ENCODE measurements at places on chromosomes 6 and 20.

DNA sequence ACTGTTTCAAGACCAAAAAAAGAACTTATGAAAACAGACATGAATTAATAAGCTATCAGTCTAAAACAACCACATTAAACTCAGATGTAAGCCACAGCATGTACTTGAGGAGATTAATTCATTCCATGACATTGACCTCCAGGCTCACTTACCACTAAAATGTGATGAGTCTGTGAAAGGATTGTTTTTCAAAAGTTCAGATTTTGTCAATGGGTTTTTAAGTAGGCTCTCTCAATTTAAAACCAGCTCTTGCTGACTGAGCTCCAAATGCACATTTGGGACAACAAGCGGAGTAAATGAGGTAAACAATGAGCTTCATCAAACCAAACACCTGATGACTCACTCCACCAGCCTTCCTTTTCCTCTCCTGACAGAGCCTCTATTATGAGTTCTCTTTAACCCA lies 197.0 kb downstream of the SIM1 start:
- no peaks in the 10 kb centered on the region for H3K36me3 ChIP-seq
- no peaks in the 10 kb centered on the region for H3K27me3 ChIP-seq
- DNase-seq, result no peak
- H3K4me3 ChIP-seq, result no peak overlapping the region
- 0 out of 2 replicates have a peak overlapping the region, but pooled peaks have one; percentile 9 for H3K27ac ChIP-seq

- no peak for DNase-seq
- peak overlapping the region; percentile 90 for H3K4me3 ChIP-seq
- H3K4me1 ChIP-seq, result peaks cover 63% of the 10 kb centered on the region
Observed at GRCh38 chr6:41548098-41548840, 2.1 kb downstream of the FOXP4 start.

- no peaks in the 10 kb centered on the region for H3K27me3 ChIP-seq
- no peak for DNase-seq
- H3K27ac ChIP-seq, result no peak overlapping the region
- H3K4me1 ChIP-seq, result peaks cover 35% of the 10 kb centered on the region
Observed at GRCh38 chr20:38873050-38873581, 53.1 kb upstream of the FAM83D start.

- H3K36me3 ChIP-seq, result no peaks in the 10 kb centered on the region
- DNase-seq, result no peak
- H3K4me3 ChIP-seq, result no peak overlapping the region
- no peaks in the 10 kb centered on the region for H3K4me1 ChIP-seq
- no peaks in the 10 kb centered on the region for H3K27me3 ChIP-seq
- H3K27ac ChIP-seq, result no peak overlapping the region
Observed at GRCh38 chr6:41976794-41977484, 35.3 kb upstream of the CCND3 start.

DNA sequence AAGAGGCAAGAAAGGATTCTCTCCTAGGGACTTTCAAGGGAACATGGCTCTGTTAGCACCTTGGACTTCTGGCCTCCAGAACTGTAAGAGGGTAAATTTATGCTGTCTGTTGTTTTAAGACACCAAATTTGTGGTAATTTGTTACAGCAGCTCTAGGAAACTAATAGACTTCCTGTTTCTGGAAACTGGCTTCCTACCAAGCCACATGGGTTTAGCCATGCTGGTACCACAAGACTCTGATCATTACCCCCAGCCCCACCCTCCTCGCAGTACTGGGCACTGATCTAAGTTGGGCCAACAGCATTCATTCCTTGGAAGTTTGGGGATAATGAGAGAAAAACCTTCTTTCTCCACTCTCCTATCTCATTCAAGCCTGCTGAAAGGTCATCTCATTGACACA lies 109.5 kb upstream of the SMLR1 start:
- no peak overlapping the region for H3K27ac ChIP-seq
- H3K4me3 ChIP-seq, result no peak overlapping the region
- peaks cover 28% of the 10 kb centered on the region for H3K4me1 ChIP-seq
- peaks cover 3% of the 10 kb centered on the region for H3K27me3 ChIP-seq

- H3K27ac ChIP-seq, result 0 out of 2 replicates have a peak overlapping the region, but pooled peaks have one; percentile 20
- no peak overlapping the region for H3K4me3 ChIP-seq
- H3K36me3 ChIP-seq, result no peaks in the 10 kb centered on the region
- no peaks in the 10 kb centered on the region for H3K4me1 ChIP-seq
- DNase-seq, result peak; percentile 49
- H3K27me3 ChIP-seq, result no peaks in the 10 kb centered on the region
Observed at GRCh38 chr6:130293800-130294199, 71.0 kb upstream of the SAMD3 start.

GRCh38 chr6:52155791-52156576 lies 30.2 kb upstream of the IL17A start:
- DNase-seq, result no peak
- peaks cover 63% of the 10 kb centered on the region for H3K4me1 ChIP-seq
- H3K27me3 ChIP-seq, result no peaks in the 10 kb centered on the region
- peak overlapping the region; percentile 55 for H3K27ac ChIP-seq

DNA sequence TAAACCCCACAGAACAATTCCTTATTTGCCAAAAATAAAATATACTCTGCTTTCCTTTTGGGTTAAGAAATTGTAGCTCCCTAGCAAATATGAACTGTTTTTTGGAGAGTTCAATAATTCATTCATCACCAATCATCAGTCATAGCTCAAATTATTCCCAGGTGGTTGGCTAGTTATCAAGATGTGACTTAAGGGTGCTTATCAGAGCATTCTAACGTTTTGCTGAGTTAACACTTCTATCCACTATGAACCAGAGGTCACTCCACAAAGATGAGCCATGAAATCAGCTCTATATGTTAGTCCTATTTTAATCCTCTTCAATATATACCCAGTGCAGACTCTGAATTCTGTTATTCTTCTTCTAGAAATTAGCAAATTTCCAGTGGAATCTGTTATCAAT lies 379.1 kb downstream of the TENT5A start:
- DNase-seq, result no peak
- H3K36me3 ChIP-seq, result no peaks in the 10 kb centered on the region
- no peaks in the 10 kb centered on the region for H3K4me1 ChIP-seq
- H3K27ac ChIP-seq, result no peak overlapping the region
- no peaks in the 10 kb centered on the region for H3K27me3 ChIP-seq

GRCh38 chr6:86723729-86724128 lies 213.6 kb upstream of the HTR1E start:
- peaks cover 3% of the 10 kb centered on the region for H3K27me3 ChIP-seq
- peaks cover 13% of the 10 kb centered on the region for H3K4me1 ChIP-seq
- no peak overlapping the region for H3K27ac ChIP-seq
- DNase-seq, result no peak

DNA sequence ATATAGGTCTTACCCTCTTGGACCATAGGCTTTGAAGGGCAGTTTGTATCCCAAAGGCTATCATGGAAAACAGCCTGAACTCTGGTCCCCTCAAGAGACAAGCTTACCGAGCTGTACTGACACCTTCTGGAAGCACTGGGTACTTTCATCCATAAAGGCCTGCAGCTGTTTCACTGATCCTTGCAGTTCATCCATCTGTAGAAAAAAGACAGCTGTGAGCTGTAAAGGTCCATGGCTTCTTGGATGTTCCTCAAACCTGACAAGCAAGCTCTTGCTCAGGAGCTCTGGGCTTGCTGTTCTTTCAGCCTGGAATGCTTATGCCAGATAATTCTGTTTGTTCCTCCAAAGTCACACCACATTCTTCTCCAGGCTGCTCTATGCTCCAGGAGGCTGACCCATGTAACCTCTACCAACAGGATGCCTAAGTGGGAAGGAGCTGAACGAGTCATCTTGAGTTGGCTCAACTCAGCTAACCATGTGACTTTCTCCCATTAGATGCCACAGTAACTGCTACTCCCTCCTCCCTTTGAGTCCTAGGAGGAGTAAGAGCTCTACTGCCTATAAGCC lies 8.8 kb upstream of the NDRG3 start:
- no peak overlapping the region for H3K4me3 ChIP-seq
- peaks cover 60% of the 10 kb centered on the region for H3K36me3 ChIP-seq
- peak; percentile 54 for DNase-seq
- no peaks in the 10 kb centered on the region for H3K4me1 ChIP-seq
- no peak overlapping the region for H3K27ac ChIP-seq

- H3K27ac ChIP-seq, result peak overlapping the region; percentile 76
- no peak overlapping the region for H3K4me3 ChIP-seq
- peaks cover 5% of the 10 kb centered on the region for H3K4me1 ChIP-seq
- no peaks in the 10 kb centered on the region for H3K36me3 ChIP-seq
- H3K27me3 ChIP-seq, result no peaks in the 10 kb centered on the region
Observed at GRCh38 chr20:62740286-62741141, 31.9 kb downstream of the NTSR1 start.

DNA sequence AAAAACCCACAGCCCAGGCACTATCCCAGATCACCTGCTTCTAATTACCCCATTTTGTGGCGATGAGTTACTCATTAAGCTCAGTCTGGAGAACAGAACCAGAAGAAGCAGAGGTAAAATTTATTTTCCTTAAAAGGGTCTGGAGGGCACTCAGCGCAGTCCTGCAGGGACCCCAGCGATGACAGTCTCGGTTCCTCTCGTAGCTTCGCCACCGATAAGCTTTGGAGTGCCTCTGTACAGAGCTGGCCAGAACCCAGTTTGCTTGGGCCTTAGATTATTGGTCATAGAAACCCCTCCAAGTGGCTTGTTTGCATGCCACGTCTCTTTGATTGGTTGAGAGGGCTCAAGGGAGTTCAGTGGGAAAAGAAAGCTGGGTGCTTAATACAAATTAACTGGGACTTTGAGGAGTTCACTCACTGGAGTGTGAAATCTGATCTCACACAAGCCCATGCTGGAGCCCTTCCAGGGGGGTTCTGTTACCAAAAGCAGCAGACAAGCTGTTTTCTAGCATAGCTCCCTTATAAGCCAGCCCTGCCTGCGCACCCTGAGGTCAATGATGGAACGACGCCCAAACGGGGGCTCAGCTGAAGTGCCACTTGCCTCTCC lies 158.5 kb upstream of the ARID1B start:
- no peaks in the 10 kb centered on the region for H3K27me3 ChIP-seq
- peaks cover 15% of the 10 kb centered on the region for H3K4me1 ChIP-seq
- H3K36me3 ChIP-seq, result peaks cover 13% of the 10 kb centered on the region
- H3K27ac ChIP-seq, result no peak overlapping the region

DNA sequence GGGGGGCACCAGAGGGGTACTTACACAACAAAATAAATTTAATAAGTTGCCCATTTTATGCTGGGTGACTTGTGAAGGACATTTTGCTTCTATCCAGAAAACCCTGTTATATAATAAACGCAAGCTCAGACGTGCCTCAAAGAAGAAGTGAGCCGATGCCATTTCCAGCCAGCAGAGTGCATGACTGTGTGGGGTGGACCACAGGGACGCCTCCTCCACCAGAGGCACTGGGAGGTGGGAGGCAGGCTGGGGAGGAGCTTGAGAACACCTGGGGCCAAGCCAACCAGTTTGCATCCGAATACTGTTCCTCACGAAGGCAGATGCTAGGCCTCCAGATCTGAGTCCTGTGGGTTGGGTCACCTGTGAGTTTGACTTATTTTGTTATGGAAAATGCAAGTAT lies 363.8 kb downstream of the RNGTT start:
- no peak overlapping the region for H3K4me3 ChIP-seq
- no peak overlapping the region for H3K27ac ChIP-seq
- DNase-seq, result peak; percentile 45
- peaks cover 22% of the 10 kb centered on the region for H3K4me1 ChIP-seq

DNA sequence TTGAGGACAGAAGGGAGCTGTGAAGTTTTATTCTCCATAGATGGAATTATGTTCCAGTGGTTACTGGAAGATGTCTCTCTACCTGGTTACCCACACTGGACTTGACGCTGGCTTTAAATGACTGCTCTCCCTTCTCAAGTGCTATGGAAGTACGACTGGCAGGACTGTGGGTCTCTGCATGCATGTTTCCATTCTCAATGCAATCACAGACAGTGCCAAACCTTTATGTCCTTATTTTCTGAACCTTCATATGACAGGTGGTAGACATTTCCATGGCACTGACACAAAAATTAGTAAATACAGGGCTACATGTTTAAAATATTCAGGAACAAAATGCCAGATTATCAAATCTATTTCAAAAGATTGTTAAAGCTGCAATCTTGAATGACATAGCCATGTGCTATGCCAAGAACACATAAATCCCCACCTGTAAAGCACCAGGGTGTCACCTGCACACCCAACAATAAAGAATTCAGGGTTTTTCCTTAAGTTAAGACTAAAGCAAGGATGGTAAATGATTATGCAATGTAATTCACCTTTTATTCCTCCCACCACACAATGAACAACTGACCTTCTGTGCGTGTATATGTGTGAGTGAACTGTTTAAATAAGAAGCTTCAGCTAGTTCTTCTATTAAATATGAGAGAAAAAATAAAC lies 153.3 kb upstream of the ENPP5 start:
- H3K27ac ChIP-seq, result no peak overlapping the region
- no peaks in the 10 kb centered on the region for H3K36me3 ChIP-seq
- no peaks in the 10 kb centered on the region for H3K27me3 ChIP-seq

DNA sequence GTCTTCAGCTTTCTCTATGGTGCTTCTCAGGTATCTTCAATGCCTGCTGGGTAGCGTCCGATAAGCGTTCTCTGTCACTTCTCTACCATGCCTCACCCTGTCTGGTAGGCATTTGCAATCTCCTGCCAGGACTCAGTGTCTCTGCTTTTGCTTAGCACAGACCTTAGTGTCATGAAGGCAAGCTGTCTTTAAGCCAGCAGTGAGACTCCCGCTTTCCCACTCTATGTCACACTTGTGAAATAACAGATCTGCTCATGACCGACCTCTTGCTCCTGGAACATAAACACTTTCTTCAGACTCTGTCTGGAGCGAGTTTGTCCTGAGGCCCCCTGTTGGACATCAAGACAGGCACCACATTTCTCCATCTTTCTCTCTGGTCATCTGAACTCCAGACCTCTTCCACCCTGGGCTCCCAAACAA lies 17.0 kb downstream of the ADGRB3 start:
- H3K36me3 ChIP-seq, result no peaks in the 10 kb centered on the region
- DNase-seq, result no peak
- H3K27me3 ChIP-seq, result no peaks in the 10 kb centered on the region
- H3K4me1 ChIP-seq, result peaks cover 5% of the 10 kb centered on the region
- no peak overlapping the region for H3K27ac ChIP-seq
- H3K4me3 ChIP-seq, result no peak overlapping the region

- no peak overlapping the region for H3K27ac ChIP-seq
- peaks cover under 1% of the 10 kb centered on the region for H3K36me3 ChIP-seq
- H3K27me3 ChIP-seq, result no peaks in the 10 kb centered on the region
- peak; percentile 11 for DNase-seq
- H3K4me3 ChIP-seq, result no peak overlapping the region
- peaks cover 45% of the 10 kb centered on the region for H3K4me1 ChIP-seq
Observed at GRCh38 chr20:57664476-57664875, 44.2 kb upstream of the ZBP1 start.

GRCh38 chr20:39083761-39084160 lies 121.6 kb downstream of the DHX35 start:
- H3K4me3 ChIP-seq, result no peak overlapping the region
- H3K27me3 ChIP-seq, result peaks cover 18% of the 10 kb centered on the region
- DNase-seq, result no peak

Measured in WTC11 (cell line).